ENCODE measurements at places on chromosomes 4 and X. TPM values are rescaled to one million over a fixed set of nuclear protein-coding genes. Genes with fewer than 3 reads are reported as not detected.

- DNase-seq, result no peak
These were observed 181.4 kb upstream of the NEIL3 start for GRCh38 chr4:177128306-177128705.

GRCh38 chr4:46975812-46976553 is 17.4 kb downstream of the GABRA4 start:
- DNase-seq, result no peak

GRCh38 chr4:86256086-86256485 is 103.8 kb downstream of the MAPK10 start:
- DNase-seq, result no peak

GRCh38 chrX:1598021-1598875 is 6.8 kb downstream of the AKAP17A start:
- no peak for DNase-seq

DNA sequence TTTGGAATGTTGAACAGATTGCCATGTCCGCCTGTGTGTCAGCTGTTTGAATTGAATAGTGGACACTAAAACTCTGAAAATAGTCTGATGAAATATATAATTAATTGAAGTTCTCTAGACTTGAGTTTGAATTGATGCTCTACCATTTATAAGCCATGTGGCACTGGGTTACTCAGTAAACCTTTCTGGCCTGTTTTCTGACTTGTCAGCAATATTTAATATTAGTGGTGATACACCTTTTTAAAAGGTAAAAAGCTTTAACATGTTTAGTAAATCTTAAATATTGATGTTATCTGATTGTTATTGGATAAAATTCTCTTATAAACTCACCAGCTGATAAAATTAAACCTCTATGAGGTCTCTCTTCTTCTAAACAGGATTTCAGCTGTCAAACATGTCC is 695.4 kb upstream of the HS3ST1 start:
- DNase-seq, result no peak

GRCh38 chr4:90027565-90027964 is 99.6 kb upstream of the CCSER1 start:
- DNase-seq, result no peak

GRCh38 chrX:2748171-2748814 is 3.5 kb upstream of the XG start:
- no peak for DNase-seq

DNA sequence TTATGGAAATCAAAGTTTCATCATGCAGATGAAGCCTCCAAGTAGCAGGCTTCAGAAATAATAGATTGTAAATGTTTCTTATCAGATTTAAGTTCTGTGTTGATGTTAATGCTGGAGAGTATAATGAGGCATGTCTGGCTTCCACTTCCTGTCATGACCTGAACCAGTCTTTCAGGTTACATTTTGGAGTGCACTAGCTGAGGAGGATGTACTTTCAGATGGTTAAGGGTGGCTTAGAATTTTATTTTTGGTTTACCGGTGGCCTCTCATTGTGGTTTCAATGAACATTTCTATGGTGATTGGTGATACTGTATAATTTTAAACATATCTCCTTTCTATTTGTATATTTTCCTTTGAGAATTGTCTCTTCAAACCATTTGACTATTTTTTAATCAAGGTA is 890.4 kb downstream of the SH3BGRL start:
- DNase-seq, result no peak

The DAPP1 gene
- 0.83 TPM for polyA plus RNA-seq

The SLC4A4 gene
- polyA plus RNA-seq, result 73.7 TPM

The GLOD5 gene
- 1.3 TPM for polyA plus RNA-seq

Data from renal cortex interstitium (tissue), 15 donors.